ENCODE measurements at places on chromosomes 1 and 21.

- no peak for DNase-seq
Measured at GRCh38 chr1:26130695-26131094, 19.1 kb downstream of the PDIK1L start.

- no peak for DNase-seq
Measured at GRCh38 chr1:97334454-97334853, 586.4 kb downstream of the DPYD start.

GRCh38 chr1:206655471-206655882, 20.1 kb downstream of the DYRK3 start:
- DNase-seq, result no peak

- no peak for DNase-seq
Measured at GRCh38 chr1:181637998-181638397, 154.7 kb downstream of the CACNA1E start.

DNA sequence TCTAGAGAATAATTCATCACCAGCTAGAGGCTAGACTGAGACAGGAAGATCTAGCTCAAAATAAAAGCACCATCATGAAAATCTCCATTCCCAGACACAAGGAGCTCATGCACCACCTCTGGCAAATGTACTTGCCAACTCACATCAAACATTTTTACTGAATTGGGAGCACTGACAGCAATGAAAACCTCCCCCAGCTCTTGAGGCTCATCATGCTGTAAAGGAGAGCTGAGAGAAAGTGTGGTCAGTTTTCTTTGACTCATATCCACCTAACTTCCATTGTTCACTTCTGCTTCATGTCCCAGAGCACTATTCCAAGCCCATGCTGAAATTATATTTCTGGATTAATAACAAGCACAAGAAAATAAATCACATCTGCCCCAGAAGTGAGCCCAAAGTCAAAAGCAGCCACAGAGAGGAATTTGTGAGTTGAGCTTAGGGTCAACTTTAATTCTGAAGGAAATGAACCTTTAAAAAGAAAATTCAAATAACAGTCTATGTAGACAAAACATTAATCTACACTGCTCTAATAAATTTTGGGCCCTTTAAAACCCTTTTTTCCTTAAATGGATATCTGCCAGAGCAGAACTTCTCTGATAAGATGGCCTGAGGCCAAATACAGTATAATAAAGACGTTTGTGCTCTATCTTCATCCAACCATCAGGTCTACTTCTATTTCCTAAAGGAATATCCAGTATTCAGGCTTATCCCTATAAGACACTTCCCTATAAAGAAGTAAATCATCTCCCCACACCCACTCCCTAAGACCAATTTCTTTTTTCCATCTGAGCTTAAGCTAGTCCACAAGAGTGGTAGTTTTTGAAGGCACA, 85.9 kb upstream of the ADAM30 start:
- DNase-seq, result no peak

- DNase-seq, result no peak
Measured at GRCh38 chr21:41731081-41731480, 35.8 kb downstream of the RIPK4 start.

DNA sequence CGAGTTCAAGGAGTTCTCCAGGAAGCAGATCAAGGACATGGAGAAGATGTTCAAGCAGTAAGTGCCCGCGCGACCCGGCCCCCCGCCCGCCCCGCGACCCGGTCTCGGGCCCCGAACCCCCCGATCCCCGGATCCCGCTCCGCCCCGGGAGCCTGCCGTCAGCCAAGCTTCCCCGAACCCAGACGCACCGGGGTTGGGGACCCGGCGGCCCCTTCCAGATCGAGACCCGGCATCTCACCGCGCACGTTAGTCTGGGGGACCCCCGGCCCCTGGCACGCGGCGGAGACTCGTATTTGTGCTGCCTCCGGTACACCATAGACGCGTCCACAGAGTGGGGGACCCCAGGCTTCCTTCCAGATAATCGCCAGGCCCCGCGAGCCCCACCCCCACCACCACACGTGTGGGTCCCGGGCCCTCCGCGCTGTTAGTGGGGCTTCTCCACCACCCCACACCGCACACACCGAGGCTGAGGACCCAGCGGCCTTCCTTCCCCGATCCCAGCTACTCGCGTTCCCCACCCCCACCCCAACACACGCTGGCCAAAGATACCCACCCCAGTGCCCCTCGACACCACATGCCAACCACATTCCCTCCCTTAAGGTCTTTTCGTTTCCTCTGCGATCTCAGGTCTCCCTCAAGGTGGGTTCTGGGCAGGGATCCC, 665 bp downstream of the EFHD2 start:
- peak; percentile 41 for DNase-seq

- DNase-seq, result no peak
Measured at GRCh38 chr1:64090436-64090835, 113.0 kb upstream of the UBE2U start.

DNA sequence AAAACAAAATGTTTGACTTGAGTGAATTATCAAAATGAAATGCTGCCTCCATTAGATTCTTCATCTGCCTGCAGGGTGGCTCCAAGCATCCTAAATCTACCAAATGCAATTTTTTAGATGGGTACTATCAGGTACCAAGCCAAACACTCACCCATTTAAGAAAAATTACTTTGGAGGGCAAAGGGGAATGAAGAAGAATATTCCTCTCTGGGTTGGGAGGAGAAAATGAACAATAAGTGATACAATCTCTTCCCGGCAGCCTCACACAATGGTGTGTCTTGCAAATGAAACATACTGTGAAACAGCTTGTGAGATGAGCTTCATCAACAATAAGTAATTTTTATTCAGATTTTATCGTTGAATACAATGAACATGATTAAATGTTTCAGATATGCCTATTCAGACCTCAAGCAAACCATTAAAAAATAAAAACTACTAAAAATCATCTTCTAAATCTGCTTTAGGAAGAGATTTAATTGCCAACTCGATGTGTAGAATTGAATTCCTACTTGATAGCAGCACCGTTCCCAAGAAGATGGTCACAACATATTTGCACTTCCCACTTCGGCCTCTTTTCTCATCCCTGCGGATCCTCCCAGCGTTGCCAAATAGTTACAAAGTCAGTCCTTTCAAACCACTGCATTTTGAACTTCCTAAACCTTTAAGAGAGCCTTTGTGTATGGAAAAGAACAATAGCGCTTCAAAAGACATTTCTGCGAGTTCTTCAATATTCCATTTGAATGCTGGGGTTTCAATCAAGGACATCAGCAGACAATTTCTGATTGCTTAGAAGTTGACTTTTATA, 2.7 kb downstream of the DAB1 start:
- no peak for DNase-seq

GRCh38 chr1:205665201-205666045, 14.9 kb downstream of the SLC45A3 start:
- no peak for DNase-seq

GRCh38 chr1:227885648-227886502, 61.9 kb downstream of the WNT9A start:
- no peak for DNase-seq

- DNase-seq, result no peak
Measured at GRCh38 chr1:51340380-51340779, 10.0 kb upstream of the TTC39A start.

DNA sequence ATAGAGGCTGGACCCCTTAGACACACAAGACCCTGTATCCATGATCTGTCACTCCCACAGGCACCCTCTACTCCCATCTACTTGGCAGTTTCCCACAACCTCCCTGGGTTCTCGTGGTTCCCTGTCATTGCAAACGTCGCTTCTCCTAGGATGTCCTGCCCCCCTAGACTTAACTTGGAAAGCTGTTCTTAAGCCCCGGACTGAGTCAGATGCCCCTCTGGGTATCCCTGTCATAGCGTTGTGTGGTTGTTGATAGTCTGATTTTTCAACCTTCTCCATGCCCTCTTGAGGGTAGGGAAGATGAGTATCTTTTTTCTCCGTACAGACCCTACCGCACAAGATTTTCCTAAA, 11.8 kb downstream of the RCC1 start:
- DNase-seq, result no peak

DNA sequence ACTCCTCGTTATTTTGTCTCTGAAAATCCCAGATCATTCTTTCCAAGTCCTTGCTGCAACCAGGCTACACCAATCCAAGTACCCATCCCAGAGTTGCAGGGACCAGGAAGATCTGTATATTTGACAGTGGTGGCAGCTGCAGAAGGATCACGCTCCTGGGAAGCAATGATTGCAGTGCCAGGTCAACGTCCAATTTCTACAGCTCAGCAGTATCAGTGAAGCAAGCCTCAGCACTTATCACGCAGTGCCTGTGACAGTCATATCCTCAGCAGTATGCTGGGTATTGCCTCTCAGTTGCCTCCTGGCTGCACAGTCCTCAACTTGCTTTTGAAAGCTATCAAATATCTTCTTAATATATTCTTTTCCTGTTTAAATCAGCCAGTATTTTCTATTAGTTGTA, 66.7 kb downstream of the BARHL2 start:
- DNase-seq, result no peak

GRCh38 chr1:30596891-30597290, 126.5 kb downstream of the MATN1 start:
- DNase-seq, result no peak

DNA sequence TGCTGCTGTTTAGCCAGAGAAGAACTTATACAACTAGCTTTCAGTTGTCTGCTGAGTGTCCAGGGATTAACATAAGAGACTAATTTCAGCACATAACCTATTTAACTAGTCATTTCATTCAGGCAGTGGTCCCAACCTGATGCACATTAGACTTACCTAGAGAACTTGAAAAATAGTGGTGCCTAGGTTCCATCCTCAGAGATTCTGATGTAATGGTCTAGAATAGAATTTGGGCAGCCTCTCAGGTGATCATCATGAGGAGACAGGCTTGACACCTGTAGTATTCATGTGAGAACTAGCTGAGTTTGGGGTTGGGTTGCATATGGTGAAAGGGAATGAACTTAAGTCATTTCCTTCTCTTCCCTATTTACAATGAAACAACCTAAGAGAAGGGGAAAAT, 24.8 kb downstream of the CNST start:
- no peak for DNase-seq

- DNase-seq, result no peak
Measured at GRCh38 chr1:165823552-165824268, 3.7 kb upstream of the UCK2 start.

- no peak for DNase-seq
Measured at GRCh38 chr1:240906477-240906876, 294.5 kb upstream of the GREM2 start.

GRCh38 chr1:149903836-149904491, 4.6 kb downstream of the BOLA1 start:
- DNase-seq, result no peak

GRCh38 chr1:151352021-151352718, 5.1 kb upstream of the RFX5 start:
- DNase-seq, result no peak

DNA sequence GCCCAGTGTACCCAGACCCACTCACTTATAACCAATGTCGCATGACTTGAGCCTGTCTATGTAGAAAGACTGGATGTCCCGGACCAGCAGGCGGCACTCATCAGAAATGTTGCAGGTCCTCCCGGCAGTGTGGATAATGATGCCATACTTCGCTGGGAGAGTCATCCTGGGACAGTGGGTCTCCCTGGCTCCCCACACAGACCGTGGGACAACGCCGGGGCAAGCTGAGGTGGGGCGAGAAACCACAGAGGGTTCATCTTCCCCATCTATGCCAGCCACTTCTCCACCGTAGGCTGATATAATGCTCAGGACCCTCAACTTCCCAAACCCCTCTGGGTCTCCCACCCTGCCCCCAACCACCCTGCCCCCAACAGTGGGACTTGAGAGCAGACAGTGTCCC, 8.3 kb downstream of the PGLYRP4 start:
- DNase-seq, result no peak

- DNase-seq, result no peak
Measured at GRCh38 chr1:94101613-94102525, 19.1 kb downstream of the ABCA4 start.

GRCh38 chr1:2152954-2153353, 41.6 kb downstream of the FAAP20 start:
- DNase-seq, result no peak

- DNase-seq, result no peak
Measured at GRCh38 chr1:159040893-159041724, 31.4 kb downstream of the IFI16 start.

DNA sequence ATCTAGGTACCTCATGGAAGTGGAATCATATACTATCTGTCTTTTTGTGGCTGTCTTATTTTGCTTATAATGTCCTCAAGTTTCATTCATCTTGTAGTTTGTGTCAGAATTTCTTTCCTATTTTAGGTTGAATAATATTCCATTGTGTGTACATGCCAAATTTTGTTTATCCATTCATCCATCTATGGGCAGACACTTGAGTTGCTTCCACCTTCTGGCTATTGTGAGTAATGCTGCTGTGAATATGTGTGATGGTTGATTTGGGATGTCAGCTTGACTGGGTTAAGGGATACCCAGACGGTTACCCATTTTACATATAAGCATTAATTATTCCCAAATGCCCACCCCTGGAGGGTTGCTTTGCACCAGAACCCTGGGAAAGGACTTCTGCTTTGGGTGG, 477.5 kb downstream of the PTPRU start:
- DNase-seq, result no peak

DNA sequence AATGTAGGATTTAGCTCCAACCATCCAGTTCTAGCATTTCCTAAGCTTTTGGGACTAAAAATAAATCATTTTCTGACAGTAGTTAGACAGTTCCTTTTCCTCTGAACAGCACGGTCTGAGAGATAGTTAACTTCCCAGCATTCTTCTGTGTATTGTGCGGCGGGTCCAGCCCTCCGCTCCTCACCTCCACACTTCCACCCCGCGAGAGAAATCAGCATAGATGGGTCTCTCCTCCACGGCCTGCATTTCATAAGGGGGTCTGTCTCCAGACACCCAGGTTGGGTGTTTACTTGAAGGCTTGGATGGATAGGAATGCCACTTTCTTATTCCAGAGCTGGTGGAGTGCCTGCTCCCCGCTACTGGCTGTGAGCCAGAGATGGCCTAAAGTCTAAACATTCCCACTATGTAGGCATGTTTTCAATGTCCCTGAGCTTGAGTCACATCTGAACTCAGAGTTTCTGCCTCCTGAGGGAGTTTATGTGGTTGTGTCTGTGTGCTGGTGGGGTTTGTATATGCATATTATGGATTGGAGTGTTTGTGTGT, 38.0 kb upstream of the PPP2R5A start:
- no peak for DNase-seq

- DNase-seq, result no peak
Measured at GRCh38 chr1:99537886-99538617, 107.9 kb upstream of the PALMD start.

DNA sequence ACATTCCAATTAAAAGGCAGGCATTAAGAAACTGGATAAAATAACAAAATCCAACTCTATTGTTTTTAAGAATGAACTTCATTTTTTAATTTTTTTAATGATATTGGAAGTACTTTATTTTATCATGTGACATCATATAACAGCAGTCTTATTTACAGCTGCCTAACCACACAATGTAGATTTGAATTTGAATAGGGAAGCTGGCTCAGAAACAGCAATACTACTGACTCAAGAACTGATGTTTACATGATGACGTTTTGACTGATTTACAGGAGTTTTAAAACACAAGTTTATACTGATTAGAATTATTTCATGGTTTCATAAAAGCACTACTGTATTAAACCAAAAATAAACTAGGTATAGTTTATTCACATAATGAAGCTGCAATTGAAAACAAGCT, 348.7 kb upstream of the NR5A2 start:
- DNase-seq, result no peak
